RCC 7860 (cell line): ENCODE measurements at places on chromosomes 2 and 18.

DNA sequence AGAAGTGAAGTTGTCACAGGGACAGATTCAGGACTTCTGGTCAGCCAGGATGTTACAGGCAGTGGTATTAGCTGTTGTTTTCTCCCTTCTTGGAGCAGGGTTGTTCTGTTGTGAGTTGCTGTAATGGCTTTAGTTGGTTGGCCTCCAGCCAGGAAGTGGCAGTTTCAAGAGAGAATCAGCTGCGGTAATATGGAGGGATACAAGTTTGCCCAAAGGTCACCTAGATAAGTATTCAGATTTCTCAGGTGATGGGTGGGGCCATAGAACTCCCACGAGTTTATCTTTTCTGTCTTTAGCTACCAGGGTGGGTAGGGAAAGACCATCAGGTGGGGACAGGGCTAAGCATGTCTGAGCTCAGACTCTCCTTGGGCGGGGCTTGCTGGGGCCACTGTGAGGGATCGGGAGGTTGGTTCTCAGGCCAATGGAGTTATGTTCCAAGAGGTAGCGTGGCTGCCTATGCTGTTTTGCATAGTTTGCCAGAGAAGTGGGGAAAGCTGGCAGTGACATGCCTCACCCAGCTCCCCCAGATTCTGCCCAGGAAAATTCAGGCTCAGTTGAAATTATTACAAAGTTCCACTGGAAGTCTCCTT lies 640.4 kb upstream of the CHAC2 start:
- DNase-seq = no peak

- DNase-seq = no peak
Measured at GRCh38 chr18:79615586-79615985, 64.0 kb upstream of the CTDP1 start.

DNA sequence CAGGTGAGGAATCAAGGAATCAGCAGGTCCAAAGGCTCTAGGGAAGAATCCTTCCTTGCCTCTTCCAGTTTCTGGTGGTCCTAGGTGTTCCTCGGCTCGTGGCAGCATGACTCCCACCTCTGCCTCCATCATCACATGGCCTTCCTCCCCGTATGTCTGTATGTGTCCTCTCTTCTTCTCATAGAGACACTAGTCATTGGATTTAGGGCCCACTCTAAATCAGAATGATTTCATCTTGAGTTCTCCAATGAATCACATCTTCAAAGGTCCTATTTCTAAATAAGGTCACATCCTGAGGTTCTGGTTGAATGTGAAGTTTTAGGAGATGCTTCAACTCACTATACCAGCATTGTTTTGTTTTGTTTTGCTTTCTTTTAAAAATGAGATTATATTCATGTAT lies 11.1 kb upstream of the AGFG1 start:
- no peak for DNase-seq

- no peak for DNase-seq
Measured at GRCh38 chr18:34358923-34359322, 134.2 kb upstream of the NOL4 start.

DNA sequence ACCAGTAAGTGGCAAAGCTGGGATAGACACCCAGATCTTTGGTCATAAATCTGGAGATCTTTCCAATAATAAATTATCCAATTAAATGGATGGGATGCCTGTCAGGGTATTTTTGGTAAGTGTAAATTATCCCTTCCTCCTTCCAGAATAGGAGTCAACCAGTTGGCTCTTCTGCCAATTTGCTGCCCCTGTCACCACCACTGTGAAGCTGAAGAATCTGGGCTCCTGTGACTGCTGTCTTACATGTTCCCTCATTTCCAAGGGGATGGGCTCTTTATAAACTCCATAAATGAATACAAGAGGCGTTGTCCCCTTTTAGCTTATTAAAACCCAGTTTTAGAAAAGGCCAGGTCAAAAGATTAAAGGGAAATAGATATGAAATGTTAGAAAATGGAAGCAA lies 17.8 kb upstream of the BMP10 start:
- DNase-seq = no peak

DNA sequence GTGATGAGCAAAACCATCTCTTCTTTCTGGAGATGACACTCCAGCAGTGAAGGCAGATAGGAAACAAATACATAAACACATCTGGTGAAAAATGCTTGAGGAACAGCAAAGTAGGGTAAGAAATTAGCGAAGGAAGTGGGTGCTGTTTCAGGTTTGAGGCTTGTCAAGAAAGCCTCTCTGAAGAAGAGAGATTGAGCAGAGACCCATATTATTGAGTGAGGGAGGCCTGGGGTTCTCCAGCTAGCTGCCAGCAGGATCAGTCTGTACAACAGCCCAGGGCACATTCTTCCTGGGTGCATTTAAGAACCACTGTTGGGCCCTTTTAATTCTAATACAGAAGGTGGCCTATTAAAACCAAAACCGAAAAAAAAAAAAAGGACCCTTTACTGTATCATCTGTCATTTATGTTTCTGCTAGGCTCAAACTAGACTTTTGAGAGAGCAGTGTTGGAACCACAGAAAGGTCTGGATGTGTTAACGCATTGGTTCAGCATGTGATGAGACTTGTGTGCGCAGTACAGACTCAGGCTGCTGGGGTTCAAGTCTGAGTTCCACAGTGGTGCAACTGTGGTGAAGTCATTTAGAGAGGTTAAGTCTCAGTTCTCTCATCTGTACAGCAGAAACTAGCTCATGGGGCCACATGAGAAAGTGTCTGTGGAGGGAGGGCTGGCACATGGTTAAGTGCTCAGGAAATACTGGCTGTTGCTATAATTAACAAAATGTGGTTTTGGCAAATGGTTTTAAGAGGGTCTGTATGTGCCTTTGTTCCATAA lies 28.9 kb downstream of the MGAT5 start:
- no peak for DNase-seq

DNA sequence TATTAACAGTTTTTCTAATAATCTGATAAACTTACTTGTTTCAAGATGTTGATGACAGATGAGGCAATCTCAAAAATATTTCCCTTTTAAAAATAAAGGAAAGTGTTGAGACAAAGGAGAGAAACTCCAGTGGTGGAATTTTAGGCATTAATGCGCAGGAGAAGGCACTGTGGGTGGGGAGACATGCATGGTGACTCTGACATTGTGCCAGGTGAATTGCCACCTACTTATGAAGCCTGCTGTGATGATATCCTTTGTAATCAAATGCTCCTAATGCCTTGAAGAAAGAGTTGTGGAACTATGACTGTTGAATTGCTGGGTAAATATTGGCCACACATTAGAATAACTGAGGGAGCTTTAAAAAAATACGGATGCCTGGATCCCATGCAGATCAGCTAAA lies 101.4 kb downstream of the PLA2R1 start:
- peak; percentile 20 for DNase-seq

GRCh38 chr2:86439879-86440630 lies 1.1 kb upstream of the KDM3A start:
- no peak for DNase-seq

GRCh38 chr2:218406949-218407618 lies 7.4 kb downstream of the CTDSP1 start:
- no peak for DNase-seq
